ENCODE measurements at places on chromosomes 7 and 10.

- no peak for DNase-seq
Measured at GRCh38 chr7:131000873-131001272, 266.9 kb upstream of the KLF14 start.

DNA sequence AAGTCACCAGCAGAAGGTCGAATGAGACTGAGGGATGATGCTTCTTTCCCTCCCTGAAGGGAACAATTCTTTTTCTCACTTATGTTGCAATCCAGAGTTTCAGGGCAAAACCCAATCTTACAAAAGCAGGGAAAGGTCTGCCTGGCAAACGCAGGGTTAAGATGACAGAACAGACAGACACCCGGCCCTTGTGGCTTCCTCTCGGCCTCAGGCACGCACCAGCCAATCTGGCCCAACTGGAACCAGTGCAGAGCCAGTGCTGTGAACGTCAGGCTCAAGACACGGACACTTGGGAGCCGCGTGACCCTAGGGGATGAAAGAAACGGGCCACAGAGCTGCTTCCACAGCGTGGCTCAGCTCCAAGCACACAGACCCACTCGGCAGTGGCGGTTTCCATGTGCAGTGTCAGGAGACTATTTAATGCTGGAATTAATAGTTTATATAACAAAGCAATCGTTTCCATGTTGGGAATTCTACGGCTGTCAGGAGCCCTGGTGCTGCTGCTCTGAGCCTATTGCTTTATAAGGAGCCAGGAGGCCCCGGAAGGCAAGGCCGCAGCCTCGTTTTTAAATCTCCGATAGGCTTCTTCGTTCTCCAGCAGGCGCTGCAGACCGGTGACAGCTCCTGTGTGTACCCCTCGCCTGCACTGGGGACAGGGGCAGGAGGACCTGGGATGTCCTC lies 198.4 kb downstream of the DIP2C start:
- DNase-seq, result no peak

- no peak for DNase-seq
Measured at GRCh38 chr10:102578782-102579181, 65.5 kb upstream of the TRIM8 start.

- DNase-seq, result no peak
Measured at GRCh38 chr10:62348029-62348428, 26.1 kb upstream of the ZNF365 start.

GRCh38 chr7:52639126-52639525 lies 396.3 kb upstream of the POM121L12 start:
- DNase-seq, result no peak

DNA sequence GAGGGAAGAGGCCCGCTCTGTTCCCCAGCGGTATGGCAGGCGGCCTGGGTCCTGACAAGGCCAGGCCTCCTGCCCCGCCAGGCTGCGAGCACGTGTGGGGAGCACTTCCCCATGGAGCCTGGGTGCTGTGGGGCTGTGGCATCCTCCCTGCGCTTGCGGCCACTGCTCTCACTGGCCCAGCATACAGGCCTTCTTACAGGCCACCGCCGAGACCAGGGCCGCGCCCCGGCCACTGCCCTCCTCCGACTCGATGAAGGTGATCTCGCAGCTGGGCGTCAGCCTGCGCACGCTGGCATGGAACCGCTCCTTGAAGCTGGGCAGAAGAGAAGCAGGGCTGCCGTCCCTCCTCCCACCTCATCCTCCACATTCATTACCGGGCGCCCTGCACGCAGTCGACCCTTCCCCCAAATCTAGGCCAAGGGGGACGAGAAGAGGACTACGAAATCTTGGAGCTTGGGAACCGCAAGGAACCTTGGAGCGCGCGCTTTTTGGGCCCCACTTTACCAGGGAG lies 3.9 kb upstream of the MYL7 start:
- no peak for DNase-seq

DNA sequence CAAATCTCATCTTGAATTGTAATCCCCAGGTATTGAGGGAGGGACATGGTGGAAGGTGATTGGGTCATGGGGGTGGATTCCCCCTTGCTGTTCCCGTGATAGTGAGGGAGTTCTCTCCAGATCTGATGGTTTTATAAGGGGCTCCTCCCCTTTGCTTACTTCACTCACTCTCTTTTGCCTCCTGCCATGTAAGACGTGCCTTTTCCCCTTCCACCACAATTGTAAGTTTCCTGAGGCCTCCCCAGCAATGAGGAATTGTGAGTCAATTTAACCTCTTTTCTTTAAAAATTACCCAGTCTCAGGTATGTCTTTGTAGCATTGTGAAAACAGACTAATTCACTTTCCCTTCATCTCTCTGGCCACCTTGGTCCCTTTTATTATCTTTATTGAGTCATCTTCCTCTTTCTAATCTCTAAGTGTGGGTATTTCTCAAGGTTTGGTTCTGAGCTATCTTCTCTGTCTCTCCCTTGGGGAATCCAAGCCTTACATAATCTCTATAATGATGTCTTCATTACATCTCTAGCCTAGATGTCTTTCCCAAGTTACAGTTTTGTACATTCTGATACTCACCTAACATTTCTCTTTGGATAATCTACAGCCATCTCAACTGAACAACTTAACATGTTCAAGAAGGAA lies 99.1 kb upstream of the JCAD start:
- DNase-seq, result peak; percentile 25

DNA sequence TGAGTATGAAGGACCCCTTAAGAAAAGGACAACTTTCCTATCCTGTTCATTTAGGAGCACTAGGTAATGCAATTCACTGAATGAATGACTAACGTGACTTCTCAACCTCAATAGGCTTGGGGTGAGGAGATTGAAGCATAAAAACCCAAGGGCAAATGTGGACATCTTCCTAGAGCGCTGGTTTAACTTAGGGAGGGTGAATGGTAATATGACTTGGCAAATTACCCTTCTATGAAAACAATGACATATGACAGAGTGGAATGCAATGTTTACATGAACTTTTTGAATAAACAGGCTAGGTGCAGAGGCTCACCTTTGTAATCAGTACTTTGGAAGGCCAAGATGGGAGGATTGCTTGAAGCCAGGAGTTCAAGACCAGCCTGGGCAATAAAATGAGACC lies 83.9 kb upstream of the ANK3 start:
- DNase-seq, result no peak

GRCh38 chr10:70169649-70170364 lies 507 bp downstream of the SAR1A start:
- DNase-seq, result no peak

GRCh38 chr10:124728071-124728829 lies 15.9 kb downstream of the FAM53B start:
- no peak for DNase-seq

DNA sequence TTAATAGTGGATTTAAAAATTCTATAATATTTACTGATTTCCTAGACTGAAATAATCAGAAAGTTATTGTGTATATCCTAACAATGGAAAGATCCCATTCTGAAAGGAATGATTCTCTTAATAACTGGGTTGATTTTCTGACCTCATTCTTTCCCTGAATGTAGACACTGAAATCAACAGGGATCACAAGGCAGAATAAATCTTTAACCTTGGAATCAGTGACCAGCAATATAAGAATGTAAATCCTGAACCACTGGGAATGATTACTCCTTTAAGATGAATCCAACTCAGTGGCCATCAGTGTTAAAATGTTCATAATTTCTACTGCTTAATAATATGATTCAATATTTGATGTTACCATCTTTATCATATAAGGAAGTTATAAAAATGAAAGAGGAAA lies 47.6 kb downstream of the ANKRD26 start:
- no peak for DNase-seq

DNA sequence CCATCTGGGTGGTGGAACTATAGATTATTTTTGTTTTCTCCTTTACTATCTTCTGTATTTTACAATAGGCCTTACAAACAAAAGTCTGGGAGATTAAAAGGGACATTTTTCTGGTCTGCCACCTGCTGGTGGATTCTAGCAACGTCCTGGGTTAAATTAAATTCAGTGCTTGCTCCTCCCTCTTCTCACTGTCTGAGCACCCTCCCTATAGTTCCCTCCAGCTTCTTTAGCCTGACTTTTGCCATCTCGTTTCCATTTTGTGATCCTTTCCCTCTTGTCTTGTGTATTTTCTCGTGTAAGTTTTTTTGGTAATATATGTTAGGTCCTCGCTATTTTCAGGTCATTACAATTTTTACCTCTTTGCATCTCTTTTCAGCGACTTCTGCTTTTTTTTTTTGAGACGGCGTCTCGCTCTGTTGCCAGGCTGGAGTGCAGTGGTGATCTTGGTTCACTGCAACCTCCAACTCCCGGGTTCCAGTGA lies 16.1 kb downstream of the ANKRD16 start:
- DNase-seq, result peak; percentile 88

DNA sequence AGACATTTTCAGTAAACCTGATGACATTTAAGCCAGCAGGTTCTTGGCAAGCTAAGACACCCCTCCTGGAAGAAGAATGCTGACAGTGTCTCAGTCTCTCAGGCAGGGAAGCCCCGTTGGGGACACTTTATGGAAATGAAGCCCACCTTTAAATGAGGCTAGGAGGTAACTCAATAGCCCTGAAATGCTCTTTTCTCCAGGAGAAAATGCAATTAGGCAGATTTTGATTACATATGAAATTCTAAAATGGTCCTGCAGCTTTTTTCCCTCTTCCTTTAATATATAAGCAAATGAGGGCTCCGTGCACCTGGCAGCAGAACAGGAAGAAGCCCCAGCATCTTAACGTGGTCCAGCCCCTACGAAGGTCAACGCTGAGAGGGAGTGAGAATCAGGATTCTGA lies 65.8 kb upstream of the CHST15 start:
- no peak for DNase-seq

- DNase-seq, result no peak
Measured at GRCh38 chr10:86308056-86308455, 58.5 kb downstream of the GRID1 start.

GRCh38 chr7:130973637-130974036 lies 239.6 kb upstream of the KLF14 start:
- no peak for DNase-seq

- DNase-seq, result no peak
Measured at GRCh38 chr10:9634466-9634865, 1383.2 kb upstream of the CELF2 start.

DNA sequence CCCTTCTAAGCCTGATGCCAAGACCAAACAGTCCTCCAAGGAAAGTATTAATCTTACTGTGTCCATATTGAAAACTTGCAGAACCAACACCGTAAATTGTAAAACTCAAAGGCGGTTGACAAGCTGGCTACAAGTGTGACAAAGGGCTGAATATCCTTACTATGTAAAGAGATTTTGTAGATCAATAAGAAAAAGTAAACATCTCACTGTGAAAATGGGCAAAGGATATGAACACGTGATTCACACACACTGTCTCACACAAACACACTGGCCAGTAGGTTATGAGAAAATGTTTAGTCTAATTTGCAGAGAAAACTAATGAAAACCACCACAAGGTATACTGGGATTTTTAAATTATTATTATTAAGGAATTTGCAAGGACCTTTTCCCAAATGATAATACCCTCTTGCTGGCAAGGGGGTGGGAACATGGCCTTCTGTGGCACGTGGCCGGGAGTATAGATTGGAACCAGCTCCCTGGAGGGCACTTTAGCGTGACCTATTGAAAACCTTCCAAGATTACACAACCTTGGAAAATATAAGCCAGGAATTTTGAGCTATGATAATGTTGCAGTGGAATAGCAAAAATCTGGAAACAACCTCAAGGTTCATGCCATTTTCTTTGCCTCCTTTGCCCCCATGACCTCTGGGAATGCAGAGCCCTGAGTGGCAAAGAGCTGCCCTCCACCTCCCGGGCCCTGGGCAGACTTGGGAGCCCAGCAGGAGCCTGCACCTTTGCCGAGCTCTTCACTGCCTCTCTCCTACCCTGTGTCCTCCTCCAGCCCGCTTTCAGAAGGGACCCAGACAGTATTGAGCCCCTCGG lies 26.2 kb upstream of the SLC29A3 start:
- DNase-seq, result no peak

DNA sequence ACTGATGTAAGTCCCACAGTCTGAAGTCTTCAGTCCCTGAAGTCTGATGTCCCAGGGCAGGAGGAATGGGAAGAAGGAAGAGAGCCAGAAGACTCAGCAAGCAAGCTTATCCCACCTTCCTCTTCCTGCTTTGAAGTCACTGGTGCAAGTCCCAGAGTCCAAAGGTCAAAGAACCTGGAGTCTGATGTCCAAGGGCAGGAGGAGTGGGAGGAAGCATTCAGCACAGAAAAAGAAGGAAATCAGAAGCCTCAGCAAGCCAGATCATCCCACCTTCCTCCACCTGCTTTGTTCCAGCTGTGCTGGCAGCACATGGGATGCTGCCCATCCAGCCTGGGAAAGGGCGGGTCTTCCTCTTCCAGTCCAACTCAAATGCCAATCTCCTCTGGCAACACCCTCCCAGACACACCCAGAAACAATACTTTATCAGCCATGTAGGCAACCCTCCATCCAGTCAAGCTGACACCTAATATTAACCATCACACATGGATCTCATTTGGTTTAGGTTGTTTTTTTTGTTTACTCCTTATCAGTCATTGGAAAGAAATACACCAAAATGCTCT lies 50.9 kb downstream of the ADAM12 start:
- no peak for DNase-seq

- peak; percentile 7 for DNase-seq
Measured at GRCh38 chr10:70053841-70054288, 1.2 kb downstream of the MACROH2A2 start.

DNA sequence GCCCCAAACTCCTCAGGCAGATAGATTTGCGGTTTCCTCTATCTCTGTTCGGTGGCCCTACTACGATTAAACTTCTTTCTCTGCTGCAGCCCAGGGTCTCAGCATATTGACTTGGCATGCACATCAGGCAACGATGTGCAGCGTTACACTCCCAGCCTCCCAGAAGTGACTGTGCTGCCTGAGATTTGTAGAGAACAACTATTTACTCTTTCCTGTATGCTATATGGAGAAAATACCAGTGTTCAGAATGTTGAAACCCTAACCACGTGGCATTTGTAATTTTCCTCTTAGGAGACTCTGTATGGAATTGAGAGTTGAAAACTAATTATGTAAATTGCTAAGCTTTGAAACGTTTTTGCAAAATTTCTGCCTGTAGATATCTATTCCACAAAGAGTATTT lies 50.9 kb downstream of the GNAI1 start:
- DNase-seq, result no peak

GRCh38 chr7:73715648-73716317 lies 3.7 kb downstream of the STX1A start:
- peak; percentile 51 for DNase-seq

DNA sequence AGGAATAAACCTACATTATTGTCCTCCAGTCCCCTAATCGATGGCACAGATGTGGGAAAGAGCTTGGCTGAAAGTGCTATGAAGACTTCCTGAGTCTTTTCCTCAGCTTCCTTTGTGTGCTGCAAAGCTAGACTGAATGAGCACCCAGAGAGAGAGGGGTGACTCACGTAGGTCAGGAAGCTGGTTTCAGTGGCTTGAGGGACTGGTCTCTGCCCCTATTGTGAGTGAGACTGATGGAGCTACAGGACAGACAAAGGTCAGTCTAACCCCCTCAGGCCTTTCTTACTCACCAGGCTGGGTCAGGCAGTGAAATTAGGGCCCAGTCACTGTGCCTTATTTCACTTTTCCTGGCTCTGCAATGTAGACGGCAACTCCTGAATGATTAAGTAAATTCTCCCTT lies 171.1 kb upstream of the GRB10 start:
- no peak for DNase-seq

DNA sequence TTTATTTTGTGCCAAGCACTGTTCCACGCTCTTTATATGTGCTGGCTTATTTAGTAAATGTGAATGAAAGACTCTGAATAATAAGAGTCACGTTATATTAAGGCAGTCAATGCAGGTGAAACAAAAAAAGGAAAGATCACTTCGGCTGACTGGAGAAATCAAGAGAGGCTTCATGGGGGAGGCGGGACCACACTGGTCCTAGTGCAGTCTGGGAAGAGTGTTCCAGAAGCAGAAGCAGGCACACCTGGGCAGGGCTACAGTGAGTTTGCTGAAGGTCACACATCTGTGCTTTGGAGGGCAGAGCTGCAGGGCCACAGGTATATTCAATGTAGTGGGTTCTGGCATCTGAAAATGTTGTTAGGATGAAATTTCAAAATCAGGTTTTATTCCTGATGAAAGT lies 176.9 kb downstream of the PLXNA4 start:
- DNase-seq, result no peak
